ENCODE measurements at places on chromosomes 7 and 10.
A peak's percentile ranks its signal among the peaks of the same experiment; 100 is the strongest.

GRCh38 chr7:149099058-149099457 is 8.5 kb upstream of the ZNF786 start:
- DNase-seq: no peak

GRCh38 chr10:33253411-33253810 is 81.1 kb downstream of the NRP1 start:
- no peak for DNase-seq

- no peak for DNase-seq
Observed at GRCh38 chr7:131816391-131817007, 260.1 kb upstream of the PODXL start.

GRCh38 chr7:595621-596010 is 76.0 kb upstream of the PDGFA start:
- no peak for DNase-seq

GRCh38 chr10:95236068-95236903 is 42.2 kb downstream of the ACSM6 start:
- DNase-seq: peak; percentile 41

DNA sequence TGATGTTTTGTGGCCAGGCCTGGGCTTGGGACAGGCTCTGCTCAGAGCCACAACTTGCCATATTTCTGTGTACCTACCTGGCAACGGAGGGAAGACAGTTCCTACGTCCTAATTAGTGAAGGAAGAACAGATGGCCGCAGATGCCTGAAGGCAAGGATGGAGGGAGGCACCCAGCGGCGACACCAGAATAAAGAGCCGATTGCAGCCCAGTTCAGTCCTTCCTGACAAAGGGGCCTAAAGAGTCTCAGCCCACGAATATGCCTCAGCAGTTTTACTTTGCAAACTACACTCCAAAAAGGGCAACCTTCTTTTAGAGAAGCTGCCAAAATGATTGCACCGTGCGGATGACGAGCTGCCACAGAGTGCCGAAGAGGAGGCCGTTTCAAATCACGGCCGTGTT is 585.8 kb downstream of the GLRX3 start:
- no peak for DNase-seq

DNA sequence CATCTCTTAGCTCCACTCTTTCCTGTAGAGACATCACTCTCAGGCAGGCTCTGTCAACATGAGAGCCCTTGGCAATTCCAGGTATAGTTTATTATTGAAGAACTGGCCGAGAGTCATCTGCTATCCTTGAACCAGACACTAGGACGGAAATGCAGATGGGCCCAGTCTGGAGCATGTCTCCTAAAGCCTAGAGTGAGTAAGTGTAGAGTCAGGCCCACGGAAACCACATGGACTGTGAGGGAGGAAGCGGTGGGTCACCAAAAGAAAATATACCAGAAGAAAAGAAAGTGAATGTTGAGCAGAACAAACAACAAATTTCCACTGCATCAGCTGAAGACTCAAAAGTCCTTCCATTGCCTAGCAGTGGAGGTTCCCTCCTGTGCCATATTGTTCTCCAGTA is 15.7 kb upstream of the RELN start:
- DNase-seq: peak; percentile 14

DNA sequence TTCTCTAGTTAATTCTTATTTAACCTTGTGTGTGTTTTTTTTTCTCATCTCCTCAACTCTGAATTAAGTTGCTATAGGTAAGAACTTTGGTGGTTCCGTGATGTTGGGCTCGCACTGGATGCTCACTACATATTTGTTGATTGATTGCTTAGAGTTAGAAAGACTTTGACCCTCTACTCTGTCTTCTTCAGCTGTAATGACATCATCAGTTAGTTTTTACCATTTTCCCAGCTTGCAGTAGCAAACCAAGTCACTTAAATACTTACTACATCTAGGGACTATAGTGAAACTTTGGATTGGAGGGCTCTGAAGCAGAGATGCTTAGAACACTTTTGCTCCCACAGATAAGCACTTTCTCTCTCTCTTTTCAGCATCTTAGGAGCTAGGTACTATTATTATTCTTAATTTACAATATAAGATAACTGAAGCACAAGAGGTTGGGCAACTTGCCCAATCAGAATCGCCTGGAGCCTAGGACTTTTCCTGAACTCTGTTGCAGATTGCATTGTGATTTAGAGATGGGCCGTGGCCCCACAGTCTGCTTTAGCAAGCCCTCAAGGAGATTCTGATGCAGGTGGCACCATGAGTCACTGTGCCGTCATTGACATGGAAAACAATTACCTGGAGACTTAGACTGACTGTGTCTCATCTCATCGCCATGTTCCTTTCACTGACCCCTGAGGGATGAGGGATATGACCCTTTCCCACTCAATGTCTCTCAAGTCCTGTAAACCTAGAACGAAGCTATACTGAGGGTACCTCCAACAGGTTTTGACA is 471.9 kb upstream of the PODXL start:
- DNase-seq: no peak

GRCh38 chr7:43083106-43083505 is 29.3 kb upstream of the HECW1 start:
- no peak for DNase-seq

- no peak for DNase-seq
Observed at GRCh38 chr10:110170142-110170971, 37.0 kb upstream of the MXI1 start.

DNA sequence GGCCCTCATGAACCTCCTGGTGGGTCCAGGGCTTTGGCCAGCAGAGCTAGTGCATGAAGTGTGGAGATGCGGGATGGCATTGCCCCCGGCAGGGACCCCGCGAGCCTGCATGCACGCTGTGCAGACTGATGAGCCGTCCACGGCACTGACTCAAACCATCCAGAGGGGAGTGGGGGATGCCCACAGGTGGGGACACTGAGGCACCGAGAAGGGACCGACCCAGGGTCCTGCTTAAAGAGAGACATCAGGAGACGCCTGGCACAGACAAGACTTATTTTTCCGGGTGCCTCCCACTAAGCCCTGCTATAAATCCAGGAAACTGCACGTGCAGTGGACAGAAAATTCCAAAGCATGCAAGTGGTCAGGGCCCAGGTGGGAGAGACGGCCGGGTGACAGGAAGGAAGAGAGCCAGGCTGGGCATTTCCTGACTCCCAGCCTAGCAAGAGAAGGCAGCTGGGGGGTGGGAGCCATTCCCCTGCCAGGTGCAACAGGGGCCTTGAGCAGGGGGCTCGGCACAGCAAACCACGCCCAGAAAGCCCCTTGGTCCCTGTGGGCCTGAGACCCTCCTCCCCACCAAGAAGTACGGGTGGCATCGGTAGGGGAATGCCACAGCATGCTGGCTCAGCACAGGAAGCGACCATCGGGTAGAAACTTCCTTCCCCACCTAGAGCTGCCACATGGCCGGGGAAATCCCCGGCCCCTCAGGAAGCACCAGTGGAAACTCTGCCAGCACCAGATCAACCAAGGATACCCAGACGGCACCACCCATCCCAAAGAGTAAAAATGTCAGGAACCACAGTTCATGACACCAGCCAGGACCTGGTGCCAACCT is 91.5 kb downstream of the FOXL3 start:
- no peak for DNase-seq

GRCh38 chr7:94561841-94562514 is 52.4 kb downstream of the CASD1 start:
- DNase-seq: peak; percentile 45

DNA sequence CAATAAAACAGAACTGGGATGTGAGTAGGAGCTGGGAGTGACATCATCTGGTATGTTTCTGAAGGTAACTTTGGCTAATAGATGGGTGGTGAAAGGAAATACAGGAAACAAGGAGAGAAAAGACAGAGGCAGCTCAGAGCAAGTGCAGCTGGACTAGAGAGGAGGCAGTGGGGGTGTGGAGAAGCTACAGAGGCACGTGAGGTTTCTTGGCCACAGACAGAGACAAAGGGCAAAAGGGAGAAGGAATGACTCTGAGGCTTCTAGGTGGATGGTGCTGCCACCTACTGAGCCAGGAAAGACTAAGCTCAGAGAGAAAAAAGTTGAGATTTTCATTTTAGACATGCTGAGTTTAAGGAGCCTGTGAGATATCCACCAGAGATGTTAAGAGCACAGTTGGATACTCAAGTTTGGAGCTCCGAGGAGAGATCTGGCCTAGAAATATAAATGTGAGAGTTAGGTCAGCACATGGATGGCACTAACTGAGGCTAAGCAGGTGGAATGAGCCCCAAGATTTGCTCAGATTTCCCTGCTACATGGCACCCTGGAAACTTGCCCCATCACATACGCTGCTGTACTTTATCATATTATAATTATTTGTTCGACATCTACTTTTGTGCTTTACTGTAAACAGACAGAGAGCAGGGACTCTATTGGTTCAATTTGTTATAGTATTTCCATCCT is 293.0 kb upstream of the IMMP2L start:
- peak; percentile 60 for DNase-seq

GRCh38 chr10:133056651-133057178 is 31.0 kb upstream of the ADGRA1 start:
- no peak for DNase-seq

GRCh38 chr7:143390104-143390772 is 9.1 kb downstream of the ZYX start:
- no peak for DNase-seq

DNA sequence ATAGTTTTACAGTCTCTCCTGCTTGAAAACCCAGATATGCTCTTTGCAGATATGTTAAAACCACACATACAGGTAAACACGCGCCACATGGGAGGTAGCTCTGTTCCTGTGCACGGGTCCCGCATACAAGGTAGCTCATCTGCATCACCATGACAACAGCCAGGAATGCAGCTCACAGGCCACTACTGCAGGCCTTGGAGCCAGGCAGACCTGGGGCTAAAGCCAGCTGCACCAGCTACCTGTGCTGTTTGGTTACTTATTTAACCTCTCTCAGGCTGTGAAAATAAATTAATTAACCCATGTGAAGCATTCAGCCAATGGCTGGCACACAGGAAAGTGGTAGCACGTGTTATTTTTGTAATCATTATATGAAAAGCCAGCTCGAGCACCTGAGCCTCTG is 428.3 kb downstream of the TNS3 start:
- peak; percentile 30 for DNase-seq

GRCh38 chr7:28060371-28060950 is 120.1 kb downstream of the JAZF1 start:
- no peak for DNase-seq

DNA sequence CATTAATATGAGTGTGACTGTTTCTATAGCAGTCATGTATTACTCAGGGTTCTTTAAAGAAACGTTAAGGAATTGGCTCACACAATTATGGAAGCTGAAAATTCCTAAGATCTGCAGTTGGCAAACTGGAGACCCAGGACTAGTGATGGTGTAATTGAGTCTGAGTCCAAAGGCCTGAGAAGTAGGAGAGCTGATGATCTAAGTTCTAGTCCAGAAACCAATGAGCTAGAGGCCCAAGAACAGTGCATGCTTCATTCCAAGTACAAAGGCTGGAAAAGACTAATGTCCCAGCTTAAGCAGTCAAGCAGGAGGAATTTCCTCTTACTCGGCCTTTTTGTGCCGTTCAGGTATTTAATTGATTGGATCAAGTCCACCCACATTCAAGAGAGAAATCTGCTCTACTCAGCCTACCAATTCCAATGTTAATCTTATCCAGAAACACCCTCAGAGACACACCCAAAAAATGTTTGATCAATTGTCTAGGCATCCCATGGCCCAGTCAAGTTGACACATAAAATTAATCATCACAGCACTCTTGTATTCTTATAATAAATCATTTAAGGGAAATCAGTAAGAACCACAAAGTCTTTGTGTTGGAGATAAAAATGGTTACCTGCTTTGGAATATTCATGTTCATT is 312.1 kb downstream of the PRKG1 start:
- no peak for DNase-seq

- no peak for DNase-seq
Observed at GRCh38 chr10:74882831-74883230, 56.4 kb downstream of the KAT6B start.

DNA sequence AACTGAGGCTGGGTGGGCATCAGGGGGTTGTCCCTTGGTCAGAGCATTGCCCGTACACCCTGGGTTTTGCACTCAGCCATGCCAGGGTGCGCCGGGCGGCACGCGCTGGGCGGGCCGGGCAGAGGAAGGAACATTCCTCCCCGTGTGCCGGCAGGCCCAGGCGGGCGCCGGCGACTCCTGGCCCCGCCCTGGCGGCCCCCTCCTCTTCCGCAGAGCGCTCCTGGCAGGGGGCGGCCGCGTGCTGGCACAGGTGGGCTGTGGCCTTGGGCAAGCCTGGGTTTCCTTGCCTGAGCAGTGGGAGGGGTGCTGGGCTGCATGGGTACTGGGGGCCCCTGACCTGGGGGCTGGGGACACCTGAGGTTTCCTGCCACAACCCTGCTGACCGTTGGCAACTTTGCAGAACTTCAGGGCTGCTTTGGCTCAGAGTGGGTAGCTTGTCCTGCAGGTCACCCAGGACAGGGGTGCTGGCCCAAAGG is 3.9 kb downstream of the LFNG start:
- peak; percentile 80 for DNase-seq

DNA sequence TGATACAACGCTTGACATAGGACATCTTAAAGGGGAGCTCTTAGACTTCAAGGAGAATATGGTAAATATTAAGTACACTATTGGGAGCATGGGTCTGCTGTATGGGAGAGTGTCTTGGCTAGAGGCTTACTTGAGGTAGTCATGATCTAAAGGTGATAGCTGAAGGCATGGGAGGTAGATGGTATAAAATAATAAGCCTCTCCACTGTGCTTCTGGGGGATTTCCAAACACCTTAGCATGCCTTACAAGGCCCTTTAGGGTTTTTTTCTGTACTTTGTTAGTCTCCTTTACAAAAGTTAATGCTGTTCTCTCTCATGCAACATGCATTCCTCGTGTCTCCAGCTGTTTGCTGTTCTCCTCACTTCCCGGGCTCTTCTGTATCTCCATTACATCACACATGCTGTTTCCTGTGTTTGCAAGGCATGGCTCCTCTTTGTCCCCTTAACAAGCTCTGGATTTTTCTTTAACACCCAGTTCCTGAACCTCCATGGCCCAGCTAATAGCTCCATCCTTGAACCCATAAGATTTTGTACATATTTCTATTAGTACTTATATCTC is 449.7 kb downstream of the AUTS2 start:
- DNase-seq: no peak

- no peak for DNase-seq
Observed at GRCh38 chr10:77800738-77801266, 125.8 kb downstream of the DLG5 start.

DNA sequence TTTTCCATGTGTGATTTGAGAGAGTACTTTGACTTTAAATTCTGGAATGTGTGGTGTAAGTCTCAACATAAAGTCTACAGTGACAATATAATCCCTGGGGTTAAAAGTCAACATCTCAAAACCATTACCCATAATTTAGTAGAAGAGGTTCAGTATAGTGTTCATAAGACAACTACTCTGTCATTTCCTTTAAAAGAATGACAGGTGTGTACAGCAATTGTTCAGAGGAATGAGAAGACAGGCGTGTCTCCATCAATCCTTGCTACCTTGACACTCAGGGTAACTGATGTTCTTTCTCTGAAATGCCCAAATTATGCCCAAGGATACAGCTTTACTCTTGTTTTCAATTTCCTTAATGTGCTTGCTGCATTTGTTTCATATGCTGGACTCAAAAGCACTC is 256.4 kb downstream of the DYNC1I1 start:
- no peak for DNase-seq

Data from urothelium cell line (cell line).